DND-41 (cell line): ENCODE measurements at places on chromosomes 5 and 9.
A peak's percentile ranks its signal among the peaks of the same experiment; 100 is the strongest.

DNA sequence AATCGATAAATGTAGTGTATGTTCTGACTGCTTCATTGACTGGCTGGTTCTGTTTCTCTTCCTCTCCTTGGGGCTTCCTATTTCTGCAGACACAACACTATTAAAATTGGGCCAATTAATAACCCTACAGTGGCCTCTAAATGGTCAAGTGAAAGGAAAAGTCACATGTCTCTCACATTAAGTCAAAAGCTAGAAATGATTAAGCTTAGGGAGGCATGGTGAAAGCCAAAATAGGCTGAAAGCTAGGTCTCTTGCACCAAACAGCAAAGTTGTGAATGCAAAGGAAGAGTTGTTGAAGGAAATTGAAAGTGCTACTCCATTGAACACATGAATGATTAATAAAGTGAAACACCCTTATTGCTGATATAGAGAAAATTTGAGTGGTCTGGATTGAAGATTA is 58.2 kb downstream of the CCNH start:
- no peak overlapping the region for H3K4me3 ChIP-seq
- DNase-seq = no peak
- peaks cover 41% of the 10 kb centered on the region for H3K36me3 ChIP-seq
- no peaks in the 10 kb centered on the region for H3K4me1 ChIP-seq
- H3K27ac ChIP-seq = no peak overlapping the region
- no peaks in the 10 kb centered on the region for H3K27me3 ChIP-seq

- DNase-seq = no peak
- H3K36me3 ChIP-seq = no peaks in the 10 kb centered on the region; the same call in 1 of the 2 replicates
- H3K27me3 ChIP-seq = no peaks in the 10 kb centered on the region
- H3K4me3 ChIP-seq = no peak overlapping the region
- no peak overlapping the region for H3K27ac ChIP-seq
Observed at GRCh38 chr5:157520911-157521703, 54.5 kb downstream of the ADAM19 start.

GRCh38 chr5:171615705-171616640 is 169.6 kb upstream of the SMIM23 start:
- no peak for DNase-seq
- no peak overlapping the region for H3K27ac ChIP-seq
- no peak overlapping the region for H3K4me3 ChIP-seq
- no peaks in the 10 kb centered on the region for H3K36me3 ChIP-seq

GRCh38 chr9:69740872-69741505 is 18.8 kb downstream of the PTAR1 start:
- H3K4me3 ChIP-seq = no peak overlapping the region
- H3K36me3 ChIP-seq = peaks cover 43% of the 10 kb centered on the region
- no peaks in the 10 kb centered on the region for H3K27me3 ChIP-seq
- H3K27ac ChIP-seq = no peak overlapping the region
- H3K4me1 ChIP-seq = no peaks in the 10 kb centered on the region
- no peak for DNase-seq

DNA sequence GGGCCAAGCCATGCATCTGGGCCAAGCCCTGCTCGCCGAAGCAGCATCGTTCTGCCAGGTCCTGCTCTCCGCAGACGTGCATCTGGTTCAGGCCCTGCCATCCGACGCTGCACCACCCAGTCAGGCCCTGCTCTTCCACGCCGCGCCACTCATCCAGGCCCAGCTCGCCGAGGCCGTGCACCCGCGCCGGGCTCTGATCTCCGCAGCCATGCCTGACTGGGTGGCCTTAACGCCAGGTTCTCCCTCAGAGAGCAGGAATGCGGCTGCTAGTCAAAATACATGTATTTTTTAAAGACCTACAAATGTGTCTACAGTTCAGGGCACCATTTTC is 891.1 kb upstream of the CTNND2 start:
- no peak for DNase-seq
- no peaks in the 10 kb centered on the region for H3K27me3 ChIP-seq
- no peaks in the 10 kb centered on the region for H3K36me3 ChIP-seq
- no peaks in the 10 kb centered on the region for H3K4me1 ChIP-seq
- H3K27ac ChIP-seq = no peak overlapping the region
- no peak overlapping the region for H3K4me3 ChIP-seq

GRCh38 chr9:91119142-91119541 is 242.6 kb downstream of the AUH start:
- no peak overlapping the region for H3K4me3 ChIP-seq
- H3K4me1 ChIP-seq = no peaks in the 10 kb centered on the region
- no peak overlapping the region for H3K27ac ChIP-seq

GRCh38 chr9:74120061-74120460 is 377.1 kb upstream of the RORB start:
- peak overlapping the region; percentile 70 for H3K27ac ChIP-seq
- DNase-seq = no peak
- H3K36me3 ChIP-seq = no peaks in the 10 kb centered on the region
- H3K4me1 ChIP-seq = peaks cover 49% of the 10 kb centered on the region
- H3K4me3 ChIP-seq = no peak overlapping the region
- no peaks in the 10 kb centered on the region for H3K27me3 ChIP-seq

GRCh38 chr9:12880406-12881015 is 105.7 kb downstream of the LURAP1L start:
- no peaks in the 10 kb centered on the region for H3K36me3 ChIP-seq
- H3K4me1 ChIP-seq = no peaks in the 10 kb centered on the region
- DNase-seq = no peak
- H3K27me3 ChIP-seq = no peaks in the 10 kb centered on the region

DNA sequence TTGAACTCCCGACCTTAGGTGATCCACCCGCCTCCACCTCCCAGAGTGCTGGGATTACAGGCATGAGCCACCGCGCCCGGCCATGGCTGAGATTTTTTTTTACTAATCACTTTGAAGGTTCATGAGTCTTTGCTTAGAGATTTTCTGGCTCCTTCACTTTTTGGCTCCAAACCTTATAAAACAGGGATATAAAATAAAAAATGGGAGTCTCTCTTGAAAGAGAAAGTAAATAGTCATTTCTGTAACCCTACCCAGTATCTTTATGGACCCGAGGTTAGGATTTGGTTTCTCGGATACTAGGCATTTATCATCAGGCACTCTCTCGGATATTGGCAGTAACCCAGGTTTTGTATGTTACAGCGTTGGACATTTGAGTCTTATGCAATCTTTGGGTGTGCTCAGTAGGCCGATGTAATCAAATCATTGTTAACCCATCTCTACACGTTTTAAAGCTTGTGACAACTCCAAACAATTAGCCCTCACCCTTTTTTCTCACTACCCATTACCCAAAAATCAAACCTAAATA is 25.3 kb downstream of the STXBP1 start:
- no peaks in the 10 kb centered on the region for H3K4me1 ChIP-seq
- no peaks in the 10 kb centered on the region for H3K36me3 ChIP-seq
- H3K4me3 ChIP-seq = no peak overlapping the region
- H3K27me3 ChIP-seq = no peaks in the 10 kb centered on the region
- DNase-seq = no peak
- no peak overlapping the region for H3K27ac ChIP-seq

- DNase-seq = no peak
- H3K27ac ChIP-seq = no peak overlapping the region
- H3K4me1 ChIP-seq = peaks cover 3% of the 10 kb centered on the region
Observed at GRCh38 chr5:179755022-179755421, 22.4 kb downstream of the MAML1 start.

GRCh38 chr5:38994324-38994927 is 79.8 kb downstream of the RICTOR start:
- no peak for DNase-seq
- peaks cover 56% of the 10 kb centered on the region for H3K36me3 ChIP-seq
- no peak overlapping the region for H3K27ac ChIP-seq
- no peaks in the 10 kb centered on the region for H3K27me3 ChIP-seq
- H3K4me3 ChIP-seq = no peak overlapping the region
